OCI-M1 (cell line): ENCODE measurements at places on chromosomes 5 and 9.

GRCh38 chr9:36559036-36559695 is 13.5 kb upstream of the MELK start:
- DNase-seq, result no peak

DNA sequence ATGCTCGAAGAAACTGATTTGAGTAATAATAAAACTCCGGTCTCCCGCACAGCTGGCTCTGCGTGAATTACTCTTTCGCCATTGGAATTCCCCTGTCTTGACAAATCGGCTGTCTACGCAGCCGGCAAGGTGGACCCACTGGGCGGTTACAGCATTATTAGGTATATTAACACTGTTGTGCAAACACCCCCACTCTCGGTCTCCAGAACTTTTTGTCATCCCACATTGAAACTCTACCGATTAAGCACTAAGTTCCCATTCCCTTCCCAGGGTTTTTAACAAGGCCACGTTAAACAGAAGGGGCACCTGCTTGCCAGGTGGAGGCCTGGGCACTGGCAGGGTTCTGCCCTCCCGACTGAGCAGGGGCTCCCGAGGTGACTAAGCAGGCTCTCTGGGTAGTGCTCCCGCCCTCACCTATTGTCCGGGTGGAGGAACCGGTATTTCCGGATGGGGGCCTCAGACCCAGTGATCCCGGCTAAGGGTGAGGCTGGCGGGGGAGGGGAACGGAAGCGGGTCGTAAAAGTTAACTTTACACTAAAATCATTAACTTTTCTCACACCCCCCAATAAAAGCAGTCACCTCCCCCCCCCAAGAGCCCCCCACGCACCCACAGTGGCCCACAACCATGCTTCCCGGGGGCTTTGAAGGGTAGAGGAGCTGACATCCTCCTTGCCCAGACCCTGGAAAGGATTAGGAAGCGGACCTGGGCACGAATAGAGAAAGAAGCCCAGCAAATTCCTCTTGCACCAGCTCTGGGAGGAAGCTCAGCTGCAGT is 53.5 kb upstream of the TJP2 start:
- DNase-seq, result no peak

GRCh38 chr5:15577831-15578230 is 77.9 kb downstream of the FBXL7 start:
- DNase-seq, result no peak

DNA sequence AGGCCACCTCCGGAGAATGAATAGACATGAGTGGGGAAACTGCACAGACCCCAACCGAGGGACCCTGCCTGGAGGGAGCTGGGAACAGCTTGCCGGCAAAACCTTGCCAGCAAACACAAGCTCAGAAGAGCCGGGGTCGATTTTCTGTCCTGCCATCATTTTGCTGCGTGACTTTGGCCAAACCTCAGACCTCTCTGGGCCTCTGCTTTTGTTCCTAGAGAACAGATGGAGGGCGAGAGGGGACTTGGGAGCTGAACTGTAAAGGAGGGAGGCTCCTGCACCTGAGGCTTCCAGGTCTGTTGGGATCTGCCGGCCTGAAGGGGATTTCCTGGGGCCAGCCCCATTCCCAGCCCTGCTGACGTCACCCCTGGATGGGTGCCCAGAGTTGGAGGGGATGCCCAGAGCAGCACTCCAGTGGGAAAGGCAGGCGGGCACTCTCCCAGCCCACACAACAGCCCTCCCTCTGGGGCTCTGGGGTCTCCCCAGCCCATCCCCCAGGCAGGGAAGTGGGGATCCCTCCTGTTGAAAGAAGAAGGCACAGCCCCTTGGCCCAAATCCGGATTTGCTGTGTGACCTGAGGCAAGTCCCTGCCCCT is 40.4 kb upstream of the SYNPO start:
- no peak for DNase-seq

GRCh38 chr5:52948418-52949076 is 40.6 kb upstream of the ITGA2 start:
- peak; percentile 92 for DNase-seq

DNA sequence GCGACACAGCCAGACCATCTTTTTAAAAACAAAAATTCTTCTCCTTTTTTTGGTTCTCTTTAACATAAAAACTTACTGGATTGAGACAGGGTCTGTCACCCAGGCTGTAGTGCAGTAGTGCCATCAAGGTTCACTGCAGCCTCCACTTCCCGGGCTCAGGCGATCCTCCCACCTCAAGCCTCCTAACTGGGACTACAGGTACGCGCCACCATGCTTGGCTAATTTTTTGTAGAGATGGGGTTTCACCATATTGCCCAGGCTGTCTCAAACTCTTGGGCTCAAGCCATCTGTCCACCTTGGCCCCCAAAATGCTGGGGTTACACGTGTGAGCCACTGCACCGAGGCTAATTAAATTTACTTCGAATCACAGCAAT is 13.8 kb downstream of the HNRNPK start:
- no peak for DNase-seq

DNA sequence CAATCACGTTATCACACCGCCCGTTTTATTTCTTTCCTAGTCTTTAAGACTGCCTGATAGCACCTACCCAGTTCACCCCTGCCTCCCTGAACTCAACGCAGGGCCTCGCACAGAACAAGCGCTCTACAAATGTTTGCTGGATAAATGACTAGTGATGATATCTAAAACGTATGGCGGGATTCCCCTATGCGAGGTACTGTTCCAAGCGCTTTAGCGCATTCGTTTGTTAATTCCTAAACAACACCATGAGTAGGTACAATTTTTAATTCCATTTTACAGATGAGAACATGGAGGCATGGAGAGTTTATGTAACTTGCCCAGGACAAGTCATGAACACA is 6.6 kb downstream of the POU4F3 start:
- no peak for DNase-seq

DNA sequence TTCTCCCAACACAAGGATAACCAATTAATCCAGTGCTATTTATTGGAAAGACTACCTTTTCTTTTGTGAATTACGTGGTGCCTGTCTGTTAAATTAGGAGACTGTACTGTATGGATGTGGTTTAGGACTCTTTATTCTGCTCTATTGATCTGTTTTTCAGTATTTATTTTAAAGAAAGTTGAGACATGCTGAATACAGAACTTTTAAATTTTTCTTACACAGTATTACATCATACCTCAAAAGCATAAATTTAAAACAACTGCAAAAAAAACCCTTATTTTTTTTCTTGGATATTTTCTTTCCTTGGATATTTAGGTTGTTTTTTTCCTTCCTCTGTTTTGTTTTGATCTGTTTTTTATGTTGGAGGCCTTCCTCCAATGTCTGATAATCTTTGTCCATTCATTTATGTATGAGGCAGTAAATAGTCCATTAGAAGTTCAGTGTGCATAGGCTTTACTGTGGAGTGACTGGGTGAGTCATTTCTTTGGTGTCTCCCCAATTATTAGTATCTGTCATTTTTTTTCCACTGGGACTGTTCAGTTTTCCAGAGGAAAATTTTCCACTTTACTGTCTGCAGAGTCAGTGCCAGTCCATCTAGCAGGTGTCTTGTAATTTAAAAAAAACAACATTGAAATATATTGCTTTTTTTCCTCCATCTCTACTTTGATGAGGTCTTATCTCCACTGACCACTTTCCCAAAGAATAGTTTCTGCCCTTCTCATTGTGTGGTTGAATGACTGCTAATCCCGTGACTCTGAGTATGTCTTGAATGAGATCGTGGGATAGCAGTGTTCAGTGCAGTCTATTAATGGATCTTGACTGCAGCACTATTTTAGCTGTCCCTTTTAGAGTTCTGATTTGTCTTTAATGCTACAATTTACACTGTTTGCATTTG is 15.2 kb downstream of the CYSTM1 start:
- DNase-seq, result peak; percentile 90

- no peak for DNase-seq
These were observed 102.3 kb downstream of the GLDC start for GRCh38 chr9:6543204-6543603.

DNA sequence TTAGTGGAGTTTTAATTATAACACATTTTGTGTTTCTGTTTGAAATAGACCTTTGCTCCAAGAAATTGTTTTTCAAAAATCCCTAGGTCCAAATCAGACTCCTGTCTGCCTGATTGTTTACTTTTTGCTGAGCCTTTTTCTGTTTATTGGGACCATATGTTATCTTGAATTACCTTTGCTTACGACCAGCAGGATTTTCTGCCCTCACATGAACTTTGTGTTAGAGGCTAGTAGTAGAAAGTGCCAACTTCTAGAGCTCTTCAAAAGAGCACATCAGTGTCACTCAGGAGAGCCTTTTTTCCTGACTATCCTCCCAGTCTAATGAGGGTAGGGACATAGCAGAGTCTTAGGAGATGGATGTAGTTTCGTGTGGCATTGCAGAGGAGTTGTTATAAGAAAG is 10.2 kb downstream of the RECK start:
- DNase-seq, result no peak

DNA sequence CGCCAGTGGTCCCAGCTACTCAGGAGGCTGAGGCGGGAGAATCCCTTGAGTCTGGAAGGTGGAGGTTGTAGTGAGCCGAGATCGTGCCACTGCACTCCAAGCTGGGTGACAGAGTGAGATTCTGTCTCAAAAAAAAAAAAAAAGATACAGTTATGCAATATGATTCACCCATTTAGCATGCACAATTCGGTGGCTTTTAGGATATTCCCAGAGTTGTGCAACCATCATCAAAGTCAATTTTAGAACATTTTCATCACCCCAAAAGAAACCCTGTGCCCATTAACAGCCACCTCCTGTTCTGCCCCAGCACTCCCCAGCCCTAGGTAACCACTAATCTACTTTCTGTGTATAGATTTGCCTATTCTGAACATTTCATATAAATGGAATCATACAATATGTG is 4.3 kb upstream of the DHFR start:
- DNase-seq, result no peak

DNA sequence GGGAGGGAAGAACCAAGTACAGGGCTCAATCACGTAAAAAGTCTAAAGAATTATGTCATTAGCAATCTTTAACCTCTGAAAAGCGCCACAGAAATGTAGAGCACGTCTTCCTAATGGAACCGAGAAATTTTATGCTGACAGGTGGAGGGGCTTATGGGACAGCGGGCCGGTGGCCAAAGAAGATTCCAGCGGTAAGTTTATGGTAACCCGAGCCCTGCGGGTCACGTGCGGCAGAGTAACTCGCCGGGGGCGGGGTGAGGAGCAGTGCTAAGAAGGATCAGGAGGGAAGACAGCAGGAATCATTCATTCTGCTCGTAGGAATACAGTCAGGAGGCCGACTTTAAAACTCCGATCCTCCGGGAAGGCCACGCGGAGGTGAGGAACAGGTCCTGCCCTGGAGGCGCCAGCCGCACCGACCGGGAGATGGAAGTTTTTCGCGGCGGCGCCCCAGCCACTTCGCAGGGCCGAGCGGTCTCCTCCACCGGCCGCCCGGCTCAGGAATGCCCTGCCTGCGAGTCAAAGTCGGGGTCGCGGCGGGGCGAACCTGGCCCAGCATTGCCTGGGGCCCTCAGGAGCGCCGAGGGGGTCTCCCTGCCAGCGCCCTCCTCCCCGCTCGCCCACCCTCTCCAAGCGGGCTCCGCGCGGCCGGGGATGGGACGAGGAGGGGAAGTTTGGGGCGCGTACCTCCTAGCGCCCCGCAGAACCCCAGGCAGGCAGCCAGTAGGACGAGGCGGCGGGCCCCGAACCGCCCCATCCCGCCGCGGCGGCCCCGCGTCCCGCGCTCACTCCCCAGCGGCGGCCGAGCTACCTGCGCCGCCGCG is 101.8 kb downstream of the ESM1 start:
- DNase-seq, result no peak

DNA sequence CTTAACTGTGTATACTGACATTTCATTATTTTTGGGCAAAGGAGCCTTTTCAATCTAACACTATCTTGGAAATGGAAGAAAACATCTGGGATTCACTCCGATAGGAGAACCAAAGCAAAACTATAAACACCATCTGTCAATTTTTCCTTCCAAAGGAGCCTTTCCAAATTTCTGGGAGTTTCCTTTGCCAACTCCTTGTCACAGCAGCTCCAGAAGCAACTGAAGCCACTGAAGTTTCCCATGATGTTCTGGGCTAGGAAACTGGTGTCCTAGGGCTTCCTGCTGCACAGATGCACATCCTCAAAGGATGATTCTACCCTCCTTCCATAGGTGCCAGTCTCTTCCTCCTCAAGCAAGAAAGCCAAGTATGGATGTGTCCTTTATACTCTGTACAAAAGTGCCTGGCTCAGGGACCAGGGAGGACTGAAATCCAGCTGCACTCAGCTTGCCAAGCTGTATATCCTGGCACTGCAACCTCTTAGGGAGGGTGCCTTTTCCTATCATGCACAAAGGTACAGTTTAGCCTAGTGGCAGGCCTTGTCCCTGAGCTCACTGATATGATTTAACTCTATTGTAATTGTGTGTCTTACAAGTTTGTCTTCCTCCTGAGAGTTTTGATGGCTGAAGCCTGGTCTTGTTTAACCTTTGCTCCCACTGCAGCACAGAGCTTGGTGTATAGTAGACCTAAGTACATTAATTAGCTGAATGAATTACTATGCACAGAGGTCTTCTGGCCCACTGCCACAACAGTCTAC is 8.4 kb upstream of the UBAP1 start:
- no peak for DNase-seq

GRCh38 chr5:159345861-159346260 is 15.6 kb upstream of the IL12B start:
- no peak for DNase-seq

- DNase-seq, result no peak
These were observed 115.9 kb upstream of the GDNF start for GRCh38 chr5:37955748-37956147.

DNA sequence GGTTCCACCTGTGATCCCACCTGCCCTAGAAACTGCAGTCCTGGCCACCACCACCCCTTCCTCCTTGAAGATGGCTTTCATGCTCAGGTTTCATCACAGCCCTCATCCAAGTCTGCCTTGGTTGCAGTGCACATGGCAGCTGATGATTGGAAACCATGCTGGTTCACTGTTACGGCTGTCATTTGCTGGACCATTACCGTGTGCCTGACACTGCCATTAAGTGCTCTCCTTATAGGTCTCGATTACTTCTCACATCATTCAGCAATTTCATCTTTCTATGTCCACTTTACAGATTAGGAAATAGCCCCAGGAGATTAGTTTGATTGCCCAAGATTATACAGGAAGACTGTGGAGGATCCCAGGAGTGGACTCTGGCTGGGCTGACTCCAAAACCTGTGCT is 123.9 kb downstream of the ICE1 start:
- no peak for DNase-seq

- no peak for DNase-seq
These were observed 39.5 kb upstream of the MAMDC2 start for GRCh38 chr9:70003901-70004714.

GRCh38 chr5:35902046-35902672 is 36.3 kb downstream of the CAPSL start:
- peak; percentile 46 for DNase-seq

DNA sequence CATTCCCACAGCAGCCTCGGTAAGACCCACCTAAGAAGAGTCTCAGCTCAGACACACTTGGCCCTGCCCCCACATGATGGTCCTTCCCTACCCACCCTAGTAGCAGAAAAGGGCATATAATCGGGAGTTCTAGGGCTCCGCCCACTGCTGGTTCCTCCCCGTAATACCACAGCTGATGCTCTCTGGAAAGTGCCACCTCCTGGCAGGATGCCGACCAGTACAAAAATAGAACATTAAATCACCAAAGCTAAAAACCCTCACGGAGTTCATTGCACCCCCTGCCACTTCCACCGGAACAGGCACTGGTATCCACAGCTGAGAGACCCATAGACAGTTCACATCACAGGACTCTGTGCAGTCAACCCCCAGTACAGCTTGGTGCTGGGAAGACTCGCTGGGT is 271.3 kb downstream of the KIAA0825 start:
- DNase-seq, result no peak

GRCh38 chr5:22044229-22044628 is 808.9 kb downstream of the CDH12 start:
- peak; percentile 66 for DNase-seq

- no peak for DNase-seq
These were observed 59.0 kb upstream of the RETREG1 start for GRCh38 chr5:16675806-16676205.

GRCh38 chr5:115524199-115524847 is 20.3 kb downstream of the FEM1C start:
- no peak for DNase-seq
